ENCODE measurements at places on chromosomes 16 and 17.

GRCh38 chr17:61331178-61331577 lies 68.5 kb upstream of the TBX2 start:
- no peak for DNase-seq

- no peak for DNase-seq
These were observed 10.7 kb downstream of the CRHR1 start for GRCh38 chr17:45794840-45795239.

GRCh38 chr16:23225634-23226033 lies 43.1 kb downstream of the SCNN1G start:
- no peak for DNase-seq

GRCh38 chr17:17808706-17809432 lies 27.9 kb downstream of the SREBF1 start:
- no peak for DNase-seq

GRCh38 chr17:48426019-48426665 lies 3.9 kb downstream of the SKAP1 start:
- DNase-seq = no peak

DNA sequence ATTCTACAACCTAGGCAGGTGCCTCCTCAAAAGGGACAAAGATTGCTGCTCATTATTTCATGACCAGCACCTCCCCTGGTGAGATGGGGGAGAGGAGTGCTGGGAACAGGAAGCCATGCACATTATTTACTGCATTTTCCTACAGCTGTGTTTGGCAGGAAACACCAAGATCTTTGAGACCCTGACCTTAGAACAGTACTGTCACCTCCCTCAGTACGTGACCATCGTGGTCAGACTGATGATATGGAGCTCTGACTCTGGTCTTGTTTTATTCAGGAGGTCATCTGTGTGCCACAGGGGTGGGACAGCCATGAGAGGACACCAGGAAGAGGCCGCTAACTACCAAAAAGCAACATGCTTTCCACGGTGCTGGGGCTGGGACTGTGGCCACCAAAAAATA lies 37.4 kb downstream of the USP22 start:
- no peak for DNase-seq
